ENCODE measurements at places on chromosomes 6 and 20. TPM values are rescaled to one million over a fixed set of nuclear protein-coding genes. Genes with fewer than 3 reads are reported as not detected.
A peak's percentile ranks its signal among the peaks of the same experiment; 100 is the strongest.

The ADGB gene
- not detected for total RNA-seq

The ENPP4 gene
- total RNA-seq: 10.0 TPM

The PRKN gene
- 6.2 TPM for total RNA-seq

The PI3 gene
- not detected for total RNA-seq

The FKBP1C gene
- total RNA-seq: not detected

The ULBP3 gene
- 0.69 TPM for total RNA-seq

The WRNIP1 gene
- total RNA-seq: 32.1 TPM

The KLC4 gene
- total RNA-seq: 52.7 TPM

The GNRH2 gene
- total RNA-seq: 2.5 TPM

The TMEM74B gene
- 0.73 TPM for total RNA-seq

The ARMC2 gene
- total RNA-seq: 9.9 TPM

The SLC22A16 gene
- not detected for total RNA-seq

DNA sequence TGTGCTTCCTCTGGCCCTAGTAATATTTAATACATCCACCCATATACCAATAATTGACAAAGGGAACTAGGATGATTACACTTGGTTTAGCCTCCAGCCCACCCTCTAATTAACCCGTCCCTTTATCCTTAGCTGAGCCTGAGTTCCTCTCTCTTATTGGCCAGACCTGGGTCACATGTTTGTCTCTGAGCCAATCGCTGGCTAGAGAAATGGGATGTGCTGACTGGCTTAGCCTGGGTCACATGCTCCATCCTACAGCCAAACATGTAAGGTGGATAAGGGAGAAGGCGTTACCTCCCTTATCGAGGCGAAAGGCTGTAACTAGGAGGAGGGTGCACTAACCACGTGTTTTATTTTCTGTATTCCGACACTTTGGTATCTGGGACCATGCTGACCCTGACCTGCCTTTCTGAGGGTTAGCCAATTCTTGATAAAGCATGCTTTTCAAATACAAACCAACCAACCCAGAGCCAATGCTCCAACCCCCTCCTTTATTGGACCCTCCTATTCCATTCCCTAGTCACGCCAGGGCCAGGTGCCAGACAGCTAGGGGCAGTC lies 262.7 kb downstream of the PREX1 start:
- no peaks in the 10 kb centered on the region for H3K27me3 ChIP-seq
- DNase-seq: no peak
- no peak overlapping the region for H3K4me3 ChIP-seq
- no peaks in the 10 kb centered on the region for H3K4me1 ChIP-seq
- no peak overlapping the region for H3K27ac ChIP-seq
- H3K36me3 ChIP-seq: no peaks in the 10 kb centered on the region

DNA sequence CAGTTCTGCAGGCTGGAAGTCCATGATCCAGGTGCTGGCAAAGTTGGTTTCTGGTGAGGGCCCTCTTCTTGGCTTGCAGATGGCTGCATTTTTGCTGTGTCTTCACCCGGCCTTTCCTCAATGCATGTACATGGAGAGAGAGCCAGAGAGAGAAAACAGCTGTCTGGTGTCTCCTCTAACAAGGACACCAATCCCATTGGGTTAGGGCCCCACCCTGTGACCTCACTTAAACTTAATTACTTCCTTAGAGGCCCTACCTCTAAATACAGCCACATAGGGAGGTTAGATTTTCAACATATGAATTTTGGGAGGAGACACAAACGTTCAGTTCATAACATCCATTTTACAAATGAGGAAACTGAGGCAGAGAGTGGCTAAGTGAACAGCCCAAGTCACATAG lies 202.4 kb downstream of the ZMYND8 start:
- no peak overlapping the region for H3K4me3 ChIP-seq
- no peaks in the 10 kb centered on the region for H3K36me3 ChIP-seq
- no peak overlapping the region for H3K27ac ChIP-seq
- H3K27me3 ChIP-seq: no peaks in the 10 kb centered on the region
- no peaks in the 10 kb centered on the region for H3K4me1 ChIP-seq

DNA sequence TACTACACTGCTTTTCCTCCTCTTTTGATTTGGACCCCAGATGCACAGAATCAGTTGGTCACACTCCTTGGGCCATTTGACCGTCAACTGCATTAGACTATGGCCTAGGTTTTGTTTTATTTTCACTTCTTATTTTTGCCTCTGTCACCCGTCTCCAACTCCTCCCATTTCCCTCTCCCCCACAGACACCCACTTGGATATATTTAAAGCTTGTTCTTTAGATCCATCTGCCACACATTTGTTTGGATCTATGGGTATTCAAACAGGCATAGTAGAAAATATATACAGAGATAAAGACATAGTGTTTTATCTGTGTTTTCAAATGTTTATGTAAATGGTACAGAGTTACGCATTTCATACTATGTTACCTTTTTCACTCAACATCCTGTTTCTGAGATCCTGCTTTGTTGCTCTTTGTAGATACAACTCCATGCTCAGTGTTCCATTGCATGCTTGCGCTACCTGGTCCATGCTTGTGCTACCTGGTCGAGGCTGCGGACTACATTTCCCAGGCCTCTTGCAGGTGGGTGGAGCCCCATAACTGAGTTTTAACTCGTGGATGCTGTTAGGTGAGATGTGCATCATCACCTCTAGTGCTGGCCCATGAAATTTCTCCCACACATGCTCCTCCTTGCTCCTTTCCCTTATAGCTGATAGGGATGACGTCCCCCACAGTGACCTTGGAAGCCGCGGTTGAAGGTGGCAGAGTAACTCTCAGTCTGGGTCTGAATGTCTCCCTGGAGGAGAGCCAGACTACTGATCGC lies 11.5 kb upstream of the PREX1 start:
- peaks cover 27% of the 10 kb centered on the region for H3K4me1 ChIP-seq
- peak; percentile 53 for DNase-seq
- H3K27me3 ChIP-seq: no peaks in the 10 kb centered on the region
- peak overlapping the region; percentile 74 for H3K27ac ChIP-seq
- peak overlapping the region; percentile 40 for H3K4me3 ChIP-seq
- no peaks in the 10 kb centered on the region for H3K36me3 ChIP-seq

- H3K4me1 ChIP-seq: no peaks in the 10 kb centered on the region
- no peak for DNase-seq
- H3K27me3 ChIP-seq: no peaks in the 10 kb centered on the region
- H3K27ac ChIP-seq: no peak overlapping the region
- no peaks in the 10 kb centered on the region for H3K36me3 ChIP-seq
Observed at GRCh38 chr6:148448369-148449012, 105.9 kb downstream of the SASH1 start.

DNA sequence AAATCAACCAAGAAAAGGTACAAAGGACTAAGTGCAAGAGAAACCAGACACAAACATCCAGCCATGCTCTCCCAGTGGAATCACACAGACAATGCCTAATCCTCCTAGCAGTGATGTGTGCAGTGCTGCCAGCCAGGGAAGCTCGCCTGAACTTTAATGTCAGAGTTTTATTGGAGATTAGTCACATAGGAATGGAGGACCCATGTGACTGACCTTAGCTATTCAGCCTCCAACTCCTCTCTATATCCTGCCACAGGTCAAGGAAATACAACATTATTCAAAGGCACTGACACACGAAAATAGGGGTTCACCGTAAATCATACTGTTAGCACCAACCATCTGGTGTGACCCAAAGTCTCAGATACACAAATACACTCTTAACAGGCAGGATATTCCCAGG lies 684.6 kb downstream of the DOK5 start:
- H3K27me3 ChIP-seq: no peaks in the 10 kb centered on the region
- DNase-seq: no peak
- H3K36me3 ChIP-seq: no peaks in the 10 kb centered on the region
- no peak overlapping the region for H3K27ac ChIP-seq
- no peak overlapping the region for H3K4me3 ChIP-seq

GRCh38 chr20:31816221-31816620 lies 2.9 kb upstream of the MYLK2 start:
- no peaks in the 10 kb centered on the region for H3K4me1 ChIP-seq
- H3K27me3 ChIP-seq: no peaks in the 10 kb centered on the region

- H3K27ac ChIP-seq: peak overlapping the region; percentile 61
- H3K27me3 ChIP-seq: no peaks in the 10 kb centered on the region
- peaks cover 50% of the 10 kb centered on the region for H3K4me1 ChIP-seq
Observed at GRCh38 chr6:157539900-157540752, 159.1 kb downstream of the ZDHHC14 start.

GRCh38 chr6:105932440-105932839 lies 153.7 kb upstream of the PRDM1 start:
- no peaks in the 10 kb centered on the region for H3K4me1 ChIP-seq
- no peak overlapping the region for H3K27ac ChIP-seq
- no peaks in the 10 kb centered on the region for H3K36me3 ChIP-seq
- DNase-seq: no peak
- no peaks in the 10 kb centered on the region for H3K27me3 ChIP-seq
- H3K4me3 ChIP-seq: no peak overlapping the region

GRCh38 chr6:137136065-137136464 lies 37.4 kb downstream of the IL22RA2 start:
- H3K27me3 ChIP-seq: no peaks in the 10 kb centered on the region
- H3K4me3 ChIP-seq: no peak overlapping the region
- DNase-seq: no peak
- no peaks in the 10 kb centered on the region for H3K4me1 ChIP-seq

DNA sequence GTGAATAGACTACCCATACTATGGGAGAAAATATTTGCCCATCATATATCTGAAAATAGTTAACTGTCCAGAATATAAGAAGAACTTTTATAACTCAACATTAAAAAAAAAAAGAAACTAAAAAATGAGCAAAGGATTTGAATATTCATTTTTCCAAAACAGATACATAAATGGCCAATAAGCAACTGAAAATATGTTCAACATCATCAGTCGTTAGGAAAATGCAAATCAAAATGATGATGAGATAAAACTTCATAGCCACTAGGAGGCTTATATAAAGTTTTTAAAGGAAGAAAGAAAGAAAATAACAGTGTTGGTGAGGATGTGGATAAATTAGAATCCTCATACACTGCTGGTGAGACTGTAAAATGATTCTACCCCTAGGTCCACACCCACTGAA lies 32.6 kb upstream of the HMGN3 start:
- DNase-seq: no peak
- H3K4me3 ChIP-seq: no peak overlapping the region

- no peak for DNase-seq
- H3K36me3 ChIP-seq: peaks cover 98% of the 10 kb centered on the region
- peaks cover 63% of the 10 kb centered on the region for H3K4me1 ChIP-seq
- no peak overlapping the region for H3K4me3 ChIP-seq
- peak overlapping the region; percentile 57 for H3K27ac ChIP-seq
- no peaks in the 10 kb centered on the region for H3K27me3 ChIP-seq
Observed at GRCh38 chr6:402901-403658, 11.5 kb downstream of the IRF4 start.

- no peak overlapping the region for H3K4me3 ChIP-seq
- H3K27me3 ChIP-seq: no peaks in the 10 kb centered on the region
- H3K4me1 ChIP-seq: no peaks in the 10 kb centered on the region
- H3K36me3 ChIP-seq: no peaks in the 10 kb centered on the region
Observed at GRCh38 chr6:67881706-67882065, 753.4 kb upstream of the ADGRB3 start.

GRCh38 chr20:21342656-21343345 lies 39.7 kb downstream of the XRN2 start:
- H3K4me3 ChIP-seq: no peak overlapping the region
- peaks cover 18% of the 10 kb centered on the region for H3K36me3 ChIP-seq
- H3K27me3 ChIP-seq: no peaks in the 10 kb centered on the region
